ENCODE measurements at places on chromosomes 2 and 18. TPM values are rescaled to one million over a fixed set of nuclear protein-coding genes. Genes with fewer than 3 reads are reported as not detected.

HK2 gene
- polyA plus RNA-seq = 0.77 TPM

CELF4 gene
- not detected for polyA plus RNA-seq

DYNAP gene
- not detected for polyA plus RNA-seq

IL36B gene
- polyA plus RNA-seq = not detected

CRACDL gene
- 0.80 TPM for polyA plus RNA-seq

STEAP3 gene
- 1.9 TPM for polyA plus RNA-seq

BCL2 gene
- polyA plus RNA-seq = 5.7 TPM

CAPG gene
- 232 TPM for polyA plus RNA-seq

ADD2 gene
- not detected for polyA plus RNA-seq

PROC gene
- 0.87 TPM for polyA plus RNA-seq

MC4R gene
- not detected for polyA plus RNA-seq

- no peaks in the 10 kb centered on the region for H3K36me3 ChIP-seq
- DNase-seq = peak; percentile 30
- H3K27me3 ChIP-seq = peaks cover 5% of the 10 kb centered on the region
- H3K4me1 ChIP-seq = peaks cover 45% of the 10 kb centered on the region
Measured at GRCh38 chr18:45775241-45775676, 50.2 kb upstream of the SIGLEC15 start.

DNA sequence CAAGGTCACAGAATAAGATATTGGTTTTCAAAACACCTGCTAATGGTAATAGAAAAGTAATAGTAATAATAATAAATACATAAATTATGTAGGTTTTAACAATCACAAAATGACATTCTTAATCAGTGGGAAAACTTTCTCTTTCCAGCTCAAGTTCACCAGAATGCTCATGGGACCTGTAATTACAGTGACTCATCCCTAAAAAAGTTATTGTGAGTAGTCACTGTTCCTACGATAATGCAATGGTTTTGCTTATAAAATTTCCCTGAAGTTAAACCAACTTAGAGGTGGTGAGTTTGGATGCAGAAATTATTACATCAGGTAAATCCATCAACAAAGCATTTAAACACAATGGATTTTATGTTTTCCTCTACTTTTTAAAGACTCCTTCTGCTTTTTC lies 502.3 kb downstream of the PID1 start:
- no peak overlapping the region for H3K4me3 ChIP-seq
- no peaks in the 10 kb centered on the region for H3K4me1 ChIP-seq
- H3K36me3 ChIP-seq = no peaks in the 10 kb centered on the region

GRCh38 chr2:188979187-188980114 lies 5.3 kb downstream of the COL3A1 start:
- H3K36me3 ChIP-seq = no peaks in the 10 kb centered on the region
- H3K4me3 ChIP-seq = no peak overlapping the region
- no peak for DNase-seq
- no peaks in the 10 kb centered on the region for H3K4me1 ChIP-seq
- no peak overlapping the region for H3K27ac ChIP-seq

DNA sequence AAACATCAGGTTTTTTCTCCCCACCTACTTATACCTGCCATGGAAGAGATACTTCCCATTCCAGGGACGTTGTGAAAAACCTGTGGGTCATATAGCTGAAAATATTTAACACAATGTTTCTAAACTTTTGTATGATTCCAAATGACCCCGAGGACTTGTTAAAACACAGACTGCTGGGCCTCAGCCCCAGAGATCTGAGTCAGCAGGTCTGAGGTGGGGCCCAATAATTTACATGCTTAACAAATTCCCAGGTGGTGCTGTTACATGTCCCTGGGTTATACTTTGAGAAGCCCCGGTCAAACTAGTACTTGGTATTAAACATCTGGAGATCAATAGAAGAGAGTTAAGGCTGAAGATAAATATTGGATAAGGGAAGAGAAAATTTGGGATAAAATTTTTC lies 71.4 kb upstream of the FRZB start:
- no peak overlapping the region for H3K27ac ChIP-seq
- DNase-seq = no peak
- H3K4me1 ChIP-seq = no peaks in the 10 kb centered on the region
- H3K4me3 ChIP-seq = no peak overlapping the region
- peaks cover 40% of the 10 kb centered on the region for H3K36me3 ChIP-seq
- H3K27me3 ChIP-seq = no peaks in the 10 kb centered on the region

DNA sequence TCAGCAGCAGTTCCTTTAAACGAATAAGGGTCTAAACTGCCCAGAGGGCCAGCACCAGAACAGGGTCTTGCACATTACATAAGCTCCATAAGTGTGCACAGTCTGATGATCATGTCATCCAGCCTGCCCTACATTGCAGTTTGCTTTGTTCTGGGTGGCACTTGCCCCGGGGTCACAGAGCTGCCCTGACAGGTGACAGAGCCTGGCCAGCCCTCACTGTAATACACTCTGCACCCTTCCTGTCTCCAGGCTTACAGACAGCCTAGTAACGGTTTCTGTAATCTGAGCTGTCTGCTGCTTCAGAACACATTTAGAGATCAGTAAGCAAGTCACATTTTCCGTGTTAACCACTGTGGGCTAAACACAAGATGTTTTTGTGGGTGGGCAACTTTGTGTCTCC lies 213.3 kb downstream of the FAM210A start:
- H3K4me1 ChIP-seq = peaks cover 16% of the 10 kb centered on the region
- DNase-seq = peak; percentile 5
- H3K4me3 ChIP-seq = no peak overlapping the region
- H3K27ac ChIP-seq = no peak overlapping the region
- peaks cover 5% of the 10 kb centered on the region for H3K36me3 ChIP-seq

DNA sequence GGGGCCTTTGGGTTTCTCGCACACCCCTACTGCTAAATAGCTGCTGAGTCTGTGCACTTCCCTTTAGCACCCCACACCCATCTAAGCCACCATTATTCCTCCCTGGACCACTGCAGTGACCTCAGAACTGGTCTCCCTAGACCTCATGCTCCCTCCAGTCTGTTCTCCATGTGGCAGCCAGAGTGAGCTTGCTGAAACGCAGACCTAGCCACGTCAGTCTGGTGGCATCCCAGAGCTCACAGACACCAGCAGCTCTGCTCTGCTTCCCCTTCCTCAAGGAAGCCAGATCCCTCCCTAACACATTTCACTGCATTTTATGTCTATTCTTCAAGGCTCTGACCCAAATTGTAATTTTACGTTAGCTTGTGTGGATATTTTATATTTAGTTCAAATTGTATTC lies 144.4 kb downstream of the DYSF start:
- H3K27me3 ChIP-seq = no peaks in the 10 kb centered on the region
- no peak for DNase-seq
- H3K4me3 ChIP-seq = no peak overlapping the region
- no peaks in the 10 kb centered on the region for H3K4me1 ChIP-seq

DNA sequence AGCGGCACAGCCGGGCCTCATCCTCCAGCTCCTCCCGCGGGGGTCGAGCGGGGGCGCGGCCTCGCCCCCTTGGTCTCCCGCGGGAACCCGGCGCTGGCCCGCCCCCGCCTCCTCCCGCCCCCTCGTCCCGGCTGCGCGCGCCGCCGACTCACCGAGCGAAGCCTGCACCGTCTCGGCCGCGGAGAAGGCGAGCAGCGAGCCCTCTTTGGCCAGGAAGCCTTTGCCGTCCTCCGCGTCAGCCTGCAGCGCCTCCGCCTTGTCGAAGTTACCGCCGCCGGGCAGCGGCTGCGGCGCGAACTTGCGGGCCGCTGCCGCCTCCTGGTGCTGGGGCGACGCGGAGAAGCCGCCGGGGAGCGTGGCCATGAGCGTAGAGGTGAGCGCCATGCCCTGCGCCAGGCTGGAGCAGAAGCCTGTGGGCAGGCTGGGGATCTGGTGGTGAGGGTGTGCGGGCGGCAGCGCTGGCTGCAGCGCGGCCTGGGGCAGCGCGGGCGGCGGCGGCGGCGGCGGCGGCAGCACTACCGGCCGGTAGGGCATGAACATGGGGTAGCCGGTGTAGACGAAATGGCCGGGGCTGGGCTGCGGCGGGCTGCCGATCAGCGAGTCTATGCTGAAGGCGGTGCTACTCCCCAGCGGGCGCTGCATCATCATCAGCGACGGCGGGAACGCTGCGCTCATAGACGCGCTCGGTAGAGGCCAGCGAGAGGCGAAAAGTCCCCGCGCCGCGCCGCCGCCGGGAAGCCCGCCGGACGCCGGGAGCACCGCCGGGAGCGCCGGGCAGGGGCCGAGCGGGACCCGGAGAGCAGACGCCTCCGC lies 683 bp downstream of the GBX2 start:
- H3K36me3 ChIP-seq = no peaks in the 10 kb centered on the region
- peaks cover 53% of the 10 kb centered on the region for H3K27me3 ChIP-seq
- no peak for DNase-seq
- H3K27ac ChIP-seq = no peak overlapping the region
- H3K4me3 ChIP-seq = no peak overlapping the region

GRCh38 chr2:242064364-242065250 lies 195.1 kb downstream of the RTP5 start:
- DNase-seq = no peak
- H3K4me3 ChIP-seq = no peak overlapping the region
- peaks cover 14% of the 10 kb centered on the region for H3K27me3 ChIP-seq
- no peak overlapping the region for H3K27ac ChIP-seq
- H3K36me3 ChIP-seq = no peaks in the 10 kb centered on the region

- no peak overlapping the region for H3K4me3 ChIP-seq
- DNase-seq = no peak
- H3K4me1 ChIP-seq = no peaks in the 10 kb centered on the region
- no peak overlapping the region for H3K27ac ChIP-seq
Measured at GRCh38 chr2:180753809-180754761, 226.3 kb upstream of the UBE2E3 start.

- DNase-seq = no peak
- H3K4me1 ChIP-seq = peaks cover 2% of the 10 kb centered on the region
- peaks cover 8% of the 10 kb centered on the region for H3K27me3 ChIP-seq
- no peaks in the 10 kb centered on the region for H3K36me3 ChIP-seq
- H3K4me3 ChIP-seq = no peak overlapping the region
- H3K27ac ChIP-seq = no peak overlapping the region
Measured at GRCh38 chr2:206241736-206242135, 32.7 kb upstream of the ZDBF2 start.

DNA sequence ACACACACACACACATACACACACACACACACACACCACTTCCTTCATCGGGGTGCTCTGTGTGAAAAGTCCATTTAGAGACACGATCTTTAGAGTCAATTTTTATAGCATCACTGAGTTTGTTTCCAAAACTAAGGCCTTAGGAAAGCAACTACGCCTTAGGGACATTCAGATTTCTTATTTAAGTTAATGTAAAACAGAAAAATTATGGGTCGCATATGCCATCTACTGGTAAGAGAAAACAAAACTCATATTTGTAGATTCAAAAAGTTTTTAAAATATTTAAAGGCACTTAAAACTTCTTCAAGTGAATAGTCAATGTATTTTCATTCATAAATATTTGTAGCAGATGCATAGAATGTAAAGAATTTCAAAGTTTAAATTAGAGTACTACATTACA lies 166.2 kb downstream of the ATAD2B start:
- no peak for DNase-seq
- no peak overlapping the region for H3K27ac ChIP-seq
- H3K4me3 ChIP-seq = no peak overlapping the region
- H3K36me3 ChIP-seq = peaks cover 21% of the 10 kb centered on the region

GRCh38 chr2:204790076-204790475 lies 244.8 kb downstream of the PARD3B start:
- no peaks in the 10 kb centered on the region for H3K27me3 ChIP-seq
- H3K27ac ChIP-seq = no peak overlapping the region
- no peaks in the 10 kb centered on the region for H3K36me3 ChIP-seq
- DNase-seq = no peak
- no peaks in the 10 kb centered on the region for H3K4me1 ChIP-seq
- H3K4me3 ChIP-seq = no peak overlapping the region

GRCh38 chr2:240567137-240567871 lies 980 bp upstream of the RNPEPL1 start:
- peaks cover 8% of the 10 kb centered on the region for H3K36me3 ChIP-seq
- H3K27me3 ChIP-seq = peaks cover 24% of the 10 kb centered on the region
- peaks cover 85% of the 10 kb centered on the region for H3K4me1 ChIP-seq
- H3K4me3 ChIP-seq = peak overlapping the region; percentile 94

DNA sequence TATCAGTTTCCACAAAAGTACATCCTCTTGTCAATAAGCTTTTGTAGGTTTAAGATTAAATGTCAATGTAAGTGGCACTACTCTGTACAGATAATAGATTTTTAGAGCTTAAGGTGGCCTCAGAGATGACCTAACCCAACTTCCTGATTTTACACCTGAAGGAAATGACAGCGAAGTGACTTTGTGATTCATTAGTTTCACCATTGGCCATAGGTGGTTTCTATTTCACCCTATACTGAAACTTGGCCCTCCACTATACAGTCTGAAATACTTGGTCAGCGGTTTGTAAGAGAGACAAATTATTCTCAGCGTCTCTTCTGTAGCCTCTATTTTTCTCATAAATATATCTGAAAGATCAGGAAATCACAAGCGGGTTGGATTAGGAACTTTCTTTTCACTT lies 330.4 kb upstream of the FAM98A start:
- H3K36me3 ChIP-seq = no peaks in the 10 kb centered on the region
- peaks cover 2% of the 10 kb centered on the region for H3K27me3 ChIP-seq
- H3K4me1 ChIP-seq = no peaks in the 10 kb centered on the region
- no peak for DNase-seq
- H3K27ac ChIP-seq = no peak overlapping the region
- no peak overlapping the region for H3K4me3 ChIP-seq

DNA sequence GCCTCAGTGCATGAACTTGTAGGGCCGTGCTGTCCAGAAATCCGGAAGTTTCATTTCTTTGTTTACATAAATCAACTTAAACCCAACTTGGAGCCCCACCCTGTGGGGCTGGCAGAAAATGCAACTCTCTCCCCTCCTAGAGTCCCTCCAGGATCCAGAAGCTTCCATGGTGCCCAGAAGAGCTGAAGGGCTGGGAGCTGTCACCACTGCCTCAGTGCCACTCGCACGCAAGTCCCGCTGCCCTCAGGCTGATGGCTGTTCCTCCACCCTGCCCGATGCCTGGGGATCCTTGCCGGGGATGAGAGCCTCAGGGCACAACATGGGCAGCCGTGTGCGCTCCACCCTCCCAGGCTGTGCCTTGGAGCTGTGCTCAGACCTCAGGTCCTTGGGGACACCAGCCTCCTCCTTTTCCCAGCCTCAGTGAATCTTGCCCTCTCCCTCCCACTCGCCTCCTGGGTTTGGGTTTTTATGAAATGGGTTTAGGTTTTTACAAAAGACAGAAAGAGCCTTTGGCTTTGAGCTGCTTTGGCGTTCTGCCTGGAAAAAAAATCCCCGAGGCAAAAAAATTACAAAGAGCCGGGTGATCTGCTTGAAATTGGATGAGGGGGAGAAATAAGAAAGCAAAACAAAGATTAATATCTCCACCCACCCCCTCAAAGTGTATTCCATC lies 155.2 kb downstream of the TWIST2 start:
- H3K27me3 ChIP-seq = peaks cover 22% of the 10 kb centered on the region
- DNase-seq = no peak
- no peaks in the 10 kb centered on the region for H3K4me1 ChIP-seq
- no peaks in the 10 kb centered on the region for H3K36me3 ChIP-seq
- no peak overlapping the region for H3K27ac ChIP-seq
- H3K4me3 ChIP-seq = no peak overlapping the region

GRCh38 chr2:195352581-195352980 lies 304.4 kb upstream of the SLC39A10 start:
- H3K36me3 ChIP-seq = no peaks in the 10 kb centered on the region
- H3K27ac ChIP-seq = no peak overlapping the region
- no peaks in the 10 kb centered on the region for H3K4me1 ChIP-seq
- H3K4me3 ChIP-seq = no peak overlapping the region
- H3K27me3 ChIP-seq = no peaks in the 10 kb centered on the region

Data from immature natural killer cell (primary cell).